ENCODE measurements at places on chromosomes 2 and 18.

- peak; percentile 42 for DNase-seq
These were observed 36.0 kb downstream of the SMAD7 start for GRCh38 chr18:48914581-48915251.

GRCh38 chr2:61562615-61563014 lies 24.5 kb upstream of the XPO1 start:
- no peak for DNase-seq

- DNase-seq = peak; percentile 51
These were observed 11.5 kb downstream of the GPR55 start for GRCh38 chr2:230913406-230914143.

DNA sequence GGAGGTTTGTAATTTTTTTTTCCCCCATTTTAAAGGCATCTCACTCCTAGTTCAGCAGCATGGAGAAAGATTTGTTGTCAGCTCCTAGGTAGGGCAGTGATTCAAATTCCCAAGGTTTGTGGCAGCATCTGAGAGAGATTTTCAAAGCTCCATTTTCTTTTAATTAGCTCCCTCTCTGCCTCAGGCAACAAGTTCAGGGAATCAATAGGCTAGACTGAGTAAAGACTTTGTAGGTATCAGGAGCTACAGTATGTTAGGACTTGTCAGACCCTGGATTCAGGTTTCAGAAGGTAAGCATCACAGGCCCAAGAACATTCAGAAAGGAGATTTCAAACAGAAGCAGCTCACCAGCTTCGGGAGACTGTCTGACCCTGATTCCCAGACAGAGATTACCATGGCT lies 273.3 kb upstream of the ERBB4 start:
- DNase-seq = no peak

DNA sequence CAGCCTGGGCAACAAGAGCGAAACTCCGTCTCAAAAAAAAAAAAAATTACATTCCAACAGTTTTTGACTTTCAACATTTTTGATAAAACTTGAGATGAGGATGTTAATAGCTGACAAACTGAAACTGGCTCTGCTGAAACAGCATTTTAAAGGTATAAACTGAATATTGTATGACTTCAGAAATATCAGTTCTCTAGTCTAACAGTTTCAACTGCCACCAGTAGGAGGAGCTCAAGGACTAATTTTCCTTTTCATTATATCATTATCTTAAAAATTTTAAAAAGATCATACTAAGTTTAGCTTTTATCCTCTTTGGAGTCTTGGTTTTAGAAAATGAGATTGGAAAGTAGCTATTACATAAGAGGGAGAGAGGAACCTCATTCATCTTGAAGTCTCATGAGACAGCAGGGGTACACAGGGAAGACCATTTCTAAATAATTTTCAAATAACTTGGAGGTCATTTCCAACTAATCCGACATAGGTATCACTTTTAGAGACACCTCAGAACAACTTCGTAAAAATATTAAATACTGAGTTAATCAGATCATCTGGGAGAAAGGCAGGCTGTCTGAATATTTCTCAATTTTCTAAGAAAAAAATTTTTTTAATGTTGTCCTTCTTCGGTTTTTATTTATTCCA lies 37.6 kb upstream of the MCM6 start:
- peak; percentile 66 for DNase-seq

- no peak for DNase-seq
These were observed 18.8 kb downstream of the NDUFB3 start for GRCh38 chr2:201090574-201090973.
